DMS79 treated with DMSO at 0.1 percent for 48 hours (cell line): ENCODE measurements at places on chromosomes 7 and 10.
A peak's percentile ranks its signal among the peaks of the same experiment; 100 is the strongest.

- DNase-seq = no peak
These were observed 124.7 kb upstream of the UNC5B start for GRCh38 chr10:71087622-71088021.

DNA sequence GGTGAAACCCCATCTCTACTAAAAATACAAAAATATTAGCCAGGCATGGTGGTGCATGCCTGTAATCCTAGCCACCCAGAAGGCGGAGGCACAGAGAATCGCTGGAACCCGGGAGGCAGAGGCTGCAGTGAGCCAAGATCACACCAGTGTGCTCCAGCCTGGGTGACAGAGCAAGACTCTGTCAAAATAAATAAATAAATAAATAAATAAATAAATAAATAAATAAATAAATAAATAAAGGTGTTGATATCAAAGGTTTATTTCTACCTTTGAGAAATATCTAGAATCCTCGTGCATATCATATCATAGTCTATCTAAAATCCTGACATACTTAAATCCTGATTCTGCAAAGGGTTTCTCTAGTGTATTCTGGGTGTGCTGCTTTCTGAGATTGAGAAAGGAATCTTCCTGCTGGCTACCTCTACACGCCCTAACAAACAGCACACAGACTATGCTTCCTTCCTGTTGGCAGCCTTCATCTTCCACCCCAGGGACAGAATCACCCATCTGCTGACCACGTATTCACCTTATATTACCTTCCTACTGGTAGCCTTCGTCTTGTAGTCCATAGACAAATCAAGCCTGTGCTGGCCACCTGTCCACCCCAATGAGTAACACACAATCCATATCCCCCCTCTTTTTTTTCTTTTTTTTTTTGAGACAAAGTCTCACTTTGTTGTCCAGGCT, 8.7 kb downstream of the ABLIM1 start:
- DNase-seq = no peak

- no peak for DNase-seq
These were observed 5.0 kb downstream of the ADAM8 start for GRCh38 chr10:133271521-133272300.

- DNase-seq = no peak
These were observed 19.5 kb upstream of the EIF5AL1 start for GRCh38 chr10:79492839-79493238.

DNA sequence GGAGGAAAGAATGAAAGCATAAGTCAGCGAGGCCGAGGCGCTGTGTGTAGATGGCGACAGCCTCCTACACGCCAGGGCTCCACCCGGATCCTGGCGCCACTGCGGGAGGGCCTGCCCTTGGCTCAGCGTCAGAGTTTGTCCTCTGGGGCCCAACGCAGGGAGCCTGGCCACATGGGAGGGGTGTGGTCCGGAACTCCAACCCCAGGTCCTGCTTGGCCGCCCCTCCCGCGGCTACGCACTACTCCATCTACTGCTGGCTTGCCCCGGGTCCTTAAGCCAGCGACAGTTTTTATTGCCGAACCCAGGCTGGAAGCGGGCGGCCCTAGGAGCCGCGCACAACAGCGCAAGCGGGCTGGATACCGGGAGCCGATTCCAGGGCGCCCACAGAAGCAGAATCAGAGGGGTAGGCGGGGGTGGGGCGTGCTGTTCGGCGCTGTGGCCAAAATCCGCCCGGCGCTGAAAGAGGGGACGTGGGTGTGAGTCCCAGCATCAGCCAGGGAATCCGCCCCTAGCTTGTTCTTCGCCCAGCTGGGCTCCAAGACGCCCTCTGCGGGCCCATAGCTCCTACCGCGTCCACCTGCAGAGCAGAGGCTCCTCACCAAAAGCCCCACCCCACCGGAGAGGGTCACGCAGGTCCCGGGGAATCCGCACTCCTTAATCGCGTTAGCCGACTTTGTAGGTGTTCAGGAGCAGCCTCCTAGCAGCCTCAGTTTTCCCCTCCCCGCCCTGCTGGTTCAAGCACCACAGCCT, 4.5 kb downstream of the KAZALD1 start:
- DNase-seq = peak; percentile 8

- DNase-seq = no peak
These were observed 36.6 kb downstream of the RASGEF1A start for GRCh38 chr10:43230101-43230908.

- DNase-seq = no peak
These were observed 102.4 kb downstream of the HIPK2 start for GRCh38 chr7:139675127-139676125.

- DNase-seq = peak; percentile 71
These were observed at the start of gene ADRA2A for GRCh38 chr10:111076682-111077478. Gene ADRA2A (plus strand): TSS chr10:111077029. CDS start chr10:111077997, 968 bp downstream.

DNA sequence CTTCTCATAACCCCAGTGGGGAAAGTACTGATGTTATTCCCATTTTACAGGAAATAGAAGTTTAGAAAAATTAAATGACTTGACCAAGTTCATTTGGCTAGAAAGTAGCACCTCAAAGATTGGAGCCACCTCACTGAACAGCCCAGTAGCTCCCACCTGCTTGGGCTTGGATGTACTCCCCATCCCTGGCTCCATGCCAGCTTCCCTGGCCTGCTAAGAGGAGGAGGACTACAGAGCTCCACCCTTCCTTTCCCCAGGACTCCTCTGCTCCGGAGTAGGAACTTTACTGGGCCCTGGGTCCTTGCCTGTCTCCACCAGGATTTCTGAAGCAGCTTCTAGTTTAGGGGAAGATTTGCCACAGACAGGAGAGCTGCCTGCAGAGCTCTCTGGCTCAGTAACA, 3.1 kb downstream of the HPS6 start:
- no peak for DNase-seq

GRCh38 chr7:110881721-110882120, 209.2 kb upstream of the LRRN3 start:
- DNase-seq = no peak

DNA sequence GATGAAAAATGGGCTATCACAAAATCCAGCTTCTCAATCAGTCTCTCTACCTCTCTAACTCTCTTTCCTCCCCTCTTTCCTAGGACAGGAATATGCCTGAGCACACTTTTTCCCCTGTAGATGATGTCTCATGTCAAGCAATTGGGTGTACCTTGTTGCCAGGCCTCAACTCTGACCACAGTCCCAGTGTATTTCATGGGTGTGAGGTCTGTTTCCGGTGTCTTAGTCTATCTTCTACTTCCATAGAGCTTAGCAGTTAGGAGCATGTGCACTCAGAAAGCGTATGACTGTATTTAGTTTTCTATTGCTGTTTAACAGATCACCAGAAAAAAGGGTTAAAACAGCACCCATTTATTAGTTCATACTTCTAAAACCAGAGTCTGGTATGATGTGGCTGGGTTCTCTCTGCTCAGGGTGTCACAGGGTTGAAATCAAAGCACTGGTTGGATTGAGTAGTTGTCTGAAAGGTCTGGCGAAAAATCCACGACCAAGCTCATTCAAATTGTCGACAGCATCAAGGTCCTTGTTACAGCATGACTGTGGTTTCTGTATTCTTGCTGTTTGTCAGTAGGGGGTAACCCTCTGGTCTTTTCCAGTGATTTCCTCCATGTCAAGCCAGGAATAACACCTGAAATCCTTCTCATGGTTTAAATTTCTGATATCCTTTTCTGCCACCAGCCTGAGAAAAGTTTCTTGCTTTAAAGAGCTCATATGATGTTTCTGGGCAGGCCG, 130.0 kb downstream of the THSD7A start:
- DNase-seq = no peak

DNA sequence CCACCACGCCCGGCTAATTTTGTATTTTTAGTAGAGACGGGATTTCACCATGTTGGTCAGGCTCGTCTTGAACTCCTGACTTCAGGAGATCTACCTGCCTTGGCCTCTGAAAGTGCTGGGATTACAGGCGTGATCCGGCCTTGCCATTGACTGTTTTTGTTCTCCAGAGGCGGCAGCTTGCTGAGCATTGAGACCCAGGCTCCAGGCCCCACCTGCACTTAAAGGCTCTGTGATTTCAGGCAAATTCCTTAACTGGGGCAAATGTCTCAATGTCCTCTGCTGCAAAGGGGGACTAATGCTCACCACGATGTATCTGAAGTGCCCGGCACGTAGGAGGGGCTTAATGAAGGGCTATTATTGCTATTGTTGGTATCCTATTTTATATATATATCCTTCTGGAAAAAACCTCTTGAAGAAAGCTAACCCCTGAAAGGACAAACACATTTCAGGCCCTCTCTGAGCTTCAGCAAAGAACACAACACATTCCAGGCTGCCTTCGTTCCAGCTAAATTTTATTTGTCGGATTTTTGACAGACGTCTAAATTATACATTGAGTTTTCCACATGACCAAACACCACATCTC, 29.0 kb downstream of the TRIM8 start:
- DNase-seq = no peak

- no peak for DNase-seq
These were observed 301.8 kb downstream of the DNAJB6 start for GRCh38 chr7:157638563-157638962.

GRCh38 chr10:120453886-120454285, 3.1 kb upstream of the PLPP4 start:
- no peak for DNase-seq

GRCh38 chr10:124307591-124307990, 111.1 kb downstream of the OAT start:
- DNase-seq = no peak

DNA sequence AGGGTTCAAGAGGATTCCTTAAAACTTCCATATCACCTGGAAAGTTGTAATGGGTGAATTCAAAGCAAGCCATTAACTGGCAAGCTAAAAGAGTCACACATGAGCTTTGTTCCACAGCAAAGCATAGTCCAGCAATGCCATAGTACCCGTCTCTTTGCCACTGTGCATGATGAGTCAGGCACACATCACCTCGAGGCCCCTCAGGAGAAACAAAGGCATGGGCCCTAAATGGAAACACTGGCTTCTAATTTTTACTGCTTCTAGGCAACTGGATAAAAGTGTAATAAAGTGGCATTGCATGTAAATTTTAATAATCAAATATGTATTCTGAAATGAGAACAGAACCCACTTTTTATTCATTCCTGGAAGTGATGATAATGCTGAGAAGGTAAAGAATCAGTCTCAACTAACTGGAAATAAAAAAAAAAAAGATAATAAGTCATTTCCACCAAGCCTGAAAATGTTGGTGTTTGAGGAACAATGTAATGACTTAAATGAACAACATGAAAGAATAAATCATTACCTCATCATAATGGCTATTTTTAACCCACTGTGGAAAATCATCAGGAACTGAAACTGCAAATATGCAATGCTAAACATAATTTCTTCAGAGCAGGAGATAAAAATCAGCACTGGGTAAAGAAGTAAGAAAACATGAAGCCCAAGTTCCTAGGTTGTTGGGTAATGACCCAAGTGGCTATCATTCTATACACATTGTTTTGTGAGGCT, 104.9 kb downstream of the CDK6 start:
- DNase-seq = no peak

GRCh38 chr10:96756111-96756903, 36.0 kb upstream of the PIK3AP1 start:
- no peak for DNase-seq

DNA sequence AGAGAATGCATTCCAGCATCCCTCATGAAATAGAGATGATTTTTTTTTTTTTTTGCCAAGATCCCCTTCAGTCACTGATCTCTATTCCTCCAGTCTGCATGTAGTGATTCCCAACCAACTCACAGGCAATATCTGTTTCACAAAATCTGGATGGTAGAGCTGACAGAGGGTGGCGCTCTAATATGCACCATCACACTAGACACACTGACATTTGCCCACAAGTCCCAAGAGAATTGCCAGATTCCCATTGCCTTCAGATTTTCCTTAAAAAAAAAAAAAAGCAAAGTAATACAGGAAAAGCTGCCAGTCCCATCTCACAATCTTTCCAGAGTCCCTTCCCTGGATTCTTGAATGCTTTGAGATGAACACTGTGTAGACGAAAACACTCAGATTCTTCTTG, 301.0 kb downstream of the SORCS1 start:
- no peak for DNase-seq

DNA sequence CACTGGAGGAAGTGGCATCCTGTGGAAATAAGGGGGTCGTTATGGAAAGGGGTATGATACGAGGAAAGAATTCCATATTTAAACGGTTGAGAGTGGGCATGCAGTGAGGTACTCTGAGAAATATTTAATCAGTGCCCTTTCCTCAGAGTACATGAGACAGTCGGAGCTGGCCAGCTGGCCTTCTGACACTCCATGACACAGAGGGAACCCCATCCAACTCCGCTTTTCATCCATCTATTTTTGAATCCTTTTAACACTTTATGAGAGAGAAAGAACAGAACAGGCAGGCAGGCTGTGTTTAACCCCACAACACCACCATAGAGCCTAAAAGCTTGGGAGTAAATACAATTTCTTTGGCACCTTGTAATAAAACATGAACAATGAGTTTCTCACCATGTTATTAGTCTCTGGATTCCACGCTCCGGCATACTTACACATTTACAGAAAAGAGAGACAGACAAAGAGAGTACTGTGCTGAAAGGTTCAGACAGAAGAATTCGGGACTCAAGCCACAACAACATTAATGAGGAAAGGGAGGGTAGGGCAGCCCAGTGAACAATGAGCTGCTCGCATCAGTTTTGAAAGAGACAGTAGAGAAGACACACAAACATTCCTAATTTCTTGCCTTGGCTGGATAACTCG, 124.2 kb upstream of the PDLIM1 start:
- DNase-seq = no peak

DNA sequence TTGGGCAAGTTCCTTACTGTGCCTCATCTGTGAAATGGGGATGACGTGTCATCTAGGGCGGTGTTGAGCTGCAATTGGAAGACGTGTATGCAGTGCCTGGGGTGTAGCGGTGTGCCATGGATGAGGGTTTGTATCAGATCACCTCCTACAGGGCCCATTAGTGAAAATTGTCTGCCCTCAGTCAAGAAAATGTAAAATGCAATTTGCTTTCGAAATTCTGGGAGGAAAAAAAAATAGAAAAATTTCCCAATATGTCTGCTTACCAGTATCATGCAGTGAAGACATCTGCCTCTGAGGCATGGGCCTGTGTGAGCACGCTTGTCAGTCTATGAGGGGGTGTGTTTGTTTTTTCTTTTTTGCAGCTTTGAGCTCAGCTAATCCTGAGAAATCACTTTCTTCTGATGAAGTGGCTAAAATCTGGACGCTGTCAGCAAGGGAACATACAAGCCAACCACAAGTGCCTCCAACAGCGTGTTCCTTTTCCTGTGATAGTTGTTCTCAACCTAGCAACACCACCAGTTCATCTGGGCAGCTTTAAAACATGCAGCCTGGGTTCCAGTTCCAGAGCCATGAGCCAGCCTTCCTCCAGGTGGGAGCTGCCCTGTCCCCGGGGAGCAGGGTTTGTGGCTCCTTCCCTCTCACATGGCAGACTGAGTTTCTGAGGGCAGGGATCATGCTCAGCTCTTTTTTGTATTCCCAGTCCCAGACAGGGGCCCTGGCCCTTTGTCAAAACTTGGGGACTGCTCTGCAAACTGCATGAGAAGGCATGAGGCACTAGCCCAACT, 10.3 kb downstream of the FAM241B start:
- DNase-seq = no peak

- DNase-seq = peak; percentile 54
These were observed 73.3 kb downstream of the ZMIZ1 start for GRCh38 chr10:79142064-79142491.

DNA sequence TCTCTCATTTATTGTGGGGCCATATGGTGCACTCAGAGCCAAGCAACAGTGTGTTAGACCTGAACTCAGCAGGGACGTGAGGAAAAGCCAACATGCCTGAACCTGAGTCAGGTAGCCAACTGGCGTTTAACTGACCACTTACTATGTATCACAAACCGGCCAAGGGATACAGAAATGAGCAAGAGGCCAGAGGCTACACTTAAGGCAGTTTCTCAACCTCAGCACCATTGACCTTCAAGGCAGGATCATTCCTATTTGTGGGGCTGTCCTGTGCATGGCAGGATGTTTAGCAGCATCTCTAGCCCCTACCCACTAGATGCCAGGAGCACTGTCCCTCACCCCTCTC, 103.5 kb upstream of the NANOS1 start:
- no peak for DNase-seq
